ENCODE measurements at places on chromosomes 11 and 22.

DNA sequence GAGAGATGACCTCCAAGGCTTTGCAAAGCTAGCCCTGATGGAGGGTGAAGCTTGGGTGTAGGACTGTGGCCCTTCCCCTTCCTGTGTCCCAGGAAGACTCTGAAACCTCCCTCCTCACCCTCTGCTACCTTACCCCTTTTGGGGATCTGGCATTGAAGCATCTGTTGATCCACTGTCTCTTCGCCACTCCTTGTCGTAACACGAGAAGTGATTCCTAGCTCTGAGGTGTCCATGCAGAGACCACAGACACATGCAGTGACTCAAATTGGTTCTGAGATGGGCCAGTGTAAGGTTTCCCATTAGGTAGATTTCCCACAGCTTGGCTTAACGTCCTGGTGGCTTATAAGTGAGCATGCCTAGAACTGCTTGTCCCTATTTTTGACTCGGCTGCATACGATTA lies 101.4 kb downstream of the ZBTB16 start:
- no peak for DNase-seq

DNA sequence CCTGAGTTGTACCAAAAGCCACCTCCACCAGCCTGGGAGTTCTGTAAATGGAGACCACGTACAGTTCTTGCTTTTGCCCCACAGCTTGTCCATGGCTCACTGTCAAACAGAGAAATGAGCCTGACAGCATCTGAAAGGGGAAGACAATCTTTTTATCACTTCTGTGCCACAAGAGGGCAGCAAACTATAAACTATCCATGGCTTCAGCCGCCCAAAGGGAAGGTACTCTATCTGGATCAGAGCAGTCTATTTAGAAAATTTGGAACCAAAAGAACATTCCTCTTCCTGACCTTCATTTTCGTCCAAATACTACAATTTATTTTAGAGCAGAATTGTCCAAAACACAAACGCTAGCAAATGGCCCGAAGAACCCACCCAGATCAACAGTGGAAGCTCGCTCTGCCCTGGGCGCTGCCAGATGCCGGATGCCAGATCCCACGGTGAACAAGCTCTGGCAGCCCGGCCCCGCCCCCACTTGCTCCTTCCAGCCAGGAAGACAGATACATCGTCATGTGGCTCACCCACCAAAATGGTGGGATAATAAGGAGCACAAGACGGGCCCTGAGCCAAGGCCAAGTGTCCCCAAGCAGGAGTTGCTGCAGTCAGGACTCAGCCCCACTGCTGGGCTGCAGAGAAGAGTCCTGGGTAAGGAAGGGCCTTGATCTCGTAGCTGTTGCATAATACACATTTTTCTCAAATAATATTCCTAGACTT lies 23.9 kb upstream of the SCGB1A1 start:
- DNase-seq: no peak

- no peak for DNase-seq
Observed at GRCh38 chr11:109865548-109866186, 227.5 kb upstream of the ZC3H12C start.

GRCh38 chr22:36368359-36368983 lies 19.3 kb downstream of the MYH9 start:
- DNase-seq: no peak

DNA sequence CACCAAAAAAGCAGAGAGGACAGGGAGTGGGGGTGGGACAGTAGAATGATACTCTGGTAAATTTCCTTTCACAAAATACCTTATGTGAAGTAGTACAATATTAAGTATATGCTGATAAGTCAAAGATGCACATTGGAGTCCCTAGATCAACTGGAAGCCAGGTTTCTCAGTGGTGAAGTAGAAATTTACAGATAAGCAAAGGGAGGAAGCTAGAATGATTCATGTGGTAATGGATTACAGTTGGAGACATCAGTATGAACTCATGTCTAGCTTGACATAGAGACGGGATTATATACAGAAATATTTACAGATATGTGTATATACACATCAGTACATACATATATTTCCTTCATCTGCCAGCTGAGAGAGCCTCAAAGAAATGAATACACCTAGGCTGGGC lies 21.5 kb downstream of the PLEKHB1 start:
- no peak for DNase-seq

DNA sequence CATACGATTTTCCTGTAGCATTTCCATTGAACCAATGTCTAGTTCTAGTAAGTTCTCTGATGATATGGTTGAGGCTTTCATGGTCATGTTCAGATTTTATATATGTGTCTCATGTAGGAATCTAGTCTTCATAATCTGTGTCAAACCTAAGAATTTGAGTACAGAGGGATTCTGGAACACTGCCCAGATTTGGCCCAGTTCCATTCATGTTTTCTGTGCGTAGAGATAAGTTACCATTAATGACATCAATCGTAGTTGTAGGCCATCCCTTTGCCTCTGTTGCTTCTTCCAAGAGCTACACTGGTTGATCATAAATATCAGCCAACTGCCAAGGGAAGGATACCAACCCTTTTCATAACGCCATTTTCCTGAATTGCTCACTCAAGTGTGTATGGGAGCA lies 23.3 kb downstream of the ST3GAL4 start:
- DNase-seq: no peak

DNA sequence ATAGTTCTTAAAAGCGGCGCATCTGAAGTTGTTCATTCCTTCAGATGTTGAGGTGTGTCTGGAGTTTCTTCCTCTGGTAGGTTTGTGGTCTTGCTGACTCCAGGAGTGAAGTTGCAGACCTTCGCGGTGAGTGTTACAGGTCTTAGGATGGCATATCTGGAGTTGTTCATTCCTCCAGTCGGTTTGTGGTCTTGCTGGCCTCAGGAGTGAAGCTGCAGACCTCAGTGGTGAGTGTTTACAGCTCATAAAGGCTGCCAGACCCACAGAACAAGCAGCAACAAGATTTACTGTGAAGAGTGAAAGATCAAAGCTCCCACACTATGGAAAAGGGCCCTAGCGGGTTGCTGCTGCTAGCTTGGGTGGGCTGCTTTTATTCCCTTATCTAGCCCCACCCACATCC lies 201.7 kb upstream of the PDGFD start:
- no peak for DNase-seq

- no peak for DNase-seq
Observed at GRCh38 chr22:19065929-19066328, 56.3 kb downstream of the DGCR2 start.

DNA sequence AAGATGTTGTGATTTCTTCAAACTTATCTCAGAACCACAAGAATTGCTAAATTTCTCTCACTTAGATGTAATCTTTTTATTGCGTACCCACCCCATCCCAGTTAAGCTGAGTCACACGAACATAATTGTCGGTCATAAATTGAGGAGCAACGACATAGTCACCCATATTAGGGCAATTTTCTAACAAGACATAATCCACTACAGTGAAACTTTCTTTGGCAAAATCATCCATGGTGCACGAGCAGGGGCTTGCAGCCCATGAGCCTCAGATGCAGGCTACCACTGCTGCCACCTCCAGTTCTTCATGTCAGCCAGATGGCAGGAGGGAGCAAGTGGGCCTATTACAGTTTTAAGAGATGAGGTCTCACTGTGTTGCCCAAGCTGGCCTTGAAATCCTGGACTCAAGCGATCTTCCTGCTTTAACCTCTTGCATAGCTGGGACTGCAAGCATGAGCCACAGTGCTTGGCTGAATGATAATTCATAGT lies 70.3 kb upstream of the GRK2 start:
- DNase-seq: no peak

GRCh38 chr11:5712507-5712906 lies 22.9 kb downstream of the TRIM22 start:
- no peak for DNase-seq

DNA sequence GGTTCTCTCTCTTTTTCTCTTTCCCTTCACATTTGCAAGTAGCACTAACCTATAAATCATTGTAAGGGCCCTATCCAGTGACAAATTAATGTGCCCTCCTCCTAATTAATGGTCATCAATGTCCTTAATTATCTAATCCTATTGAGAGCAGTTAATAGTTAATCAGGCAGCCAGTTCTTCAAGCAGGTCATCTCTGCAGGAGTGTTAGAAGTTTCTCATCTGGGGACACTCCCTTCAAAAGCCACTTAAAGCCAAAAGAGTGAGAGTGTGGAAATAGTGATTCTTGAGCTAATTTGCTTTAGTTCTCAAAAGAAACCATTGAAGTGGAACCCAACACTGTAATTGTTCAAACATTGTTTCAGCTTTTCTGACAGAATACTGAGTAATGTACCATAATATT lies 141.6 kb downstream of the ELP4 start:
- no peak for DNase-seq

GRCh38 chr22:38733724-38734381 lies 21.9 kb downstream of the SUN2 start:
- no peak for DNase-seq

GRCh38 chr11:61171907-61172306 lies 10.7 kb upstream of the VPS37C start:
- no peak for DNase-seq

DNA sequence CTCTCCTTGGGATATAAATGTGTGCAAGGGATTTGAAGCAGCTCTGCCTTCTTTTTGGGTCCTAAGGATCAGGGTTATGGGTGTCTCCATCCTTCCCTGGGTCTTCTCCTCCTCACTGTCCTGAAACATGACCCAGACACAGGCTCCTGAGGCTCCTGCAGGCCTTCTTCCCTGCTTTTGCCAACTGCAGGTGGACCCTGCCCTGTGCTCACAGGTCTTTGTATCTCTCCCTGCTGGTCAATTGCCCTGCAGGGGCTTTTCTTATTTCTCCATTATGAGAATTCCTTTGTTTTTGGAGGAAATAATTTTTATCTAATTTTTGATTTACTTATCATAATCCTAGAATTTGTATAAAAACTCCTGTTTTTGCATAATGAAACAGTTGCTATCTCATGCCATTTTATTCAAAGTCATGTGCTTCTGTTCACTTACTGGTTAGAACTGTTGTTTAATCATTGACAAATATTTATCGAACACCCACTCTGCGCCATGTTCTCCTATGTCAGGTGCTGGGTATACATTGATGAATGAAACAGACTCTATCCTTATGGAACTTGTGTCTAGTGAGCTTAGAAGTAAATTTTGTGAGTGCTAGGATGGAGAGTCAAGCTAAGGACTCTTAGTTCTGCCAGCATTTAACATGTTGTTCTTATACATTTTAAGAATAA lies 89.7 kb upstream of the TOP3B start:
- DNase-seq: no peak

- DNase-seq: no peak
Observed at GRCh38 chr11:72245263-72245816, 1.4 kb upstream of the PHOX2A start.

DNA sequence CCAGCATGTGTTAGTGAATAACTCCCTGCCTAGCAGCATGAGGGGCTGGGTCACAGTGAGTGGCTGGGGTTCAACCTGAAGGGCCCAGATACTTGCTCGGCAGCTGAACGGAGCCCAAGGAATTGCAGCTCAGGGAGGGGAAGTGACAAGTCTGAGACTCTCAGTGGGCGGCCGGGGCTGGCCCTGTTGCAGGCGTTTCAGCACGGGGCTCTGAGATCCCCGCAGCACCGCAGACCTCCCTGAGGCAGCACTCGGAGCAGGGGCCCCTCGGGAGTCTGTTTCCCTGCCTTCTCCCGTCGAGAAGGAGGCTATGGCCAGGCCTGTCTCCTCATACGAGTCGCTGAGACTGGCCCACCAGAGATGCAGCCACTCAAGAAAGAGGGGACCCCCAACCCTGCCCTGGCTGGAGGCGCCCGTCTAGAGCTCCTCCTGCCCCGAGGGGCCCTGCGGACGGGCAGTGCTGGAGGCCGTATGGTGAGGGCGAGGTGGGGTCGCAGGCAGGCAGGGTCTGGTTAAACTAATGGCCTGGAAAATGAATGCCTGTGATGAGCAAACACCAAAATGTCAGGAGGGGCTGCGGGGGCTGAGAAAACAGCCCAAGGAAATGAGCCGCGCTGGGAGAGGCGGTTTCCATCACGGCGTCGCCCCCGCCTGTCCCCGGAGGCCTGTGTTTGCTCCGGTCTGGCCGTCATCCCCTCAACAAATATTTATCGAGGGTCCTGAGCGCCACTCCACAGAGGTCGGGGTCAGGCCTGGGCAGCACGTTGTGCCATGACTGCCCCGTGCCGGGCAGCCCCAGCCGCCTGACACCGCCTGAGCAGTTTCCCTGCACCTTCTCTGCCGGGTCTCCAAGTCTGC lies 9.3 kb downstream of the TSSC4 start:
- no peak for DNase-seq

- no peak for DNase-seq
Observed at GRCh38 chr11:85407648-85408047, 219.5 kb downstream of the DLG2 start.

GRCh38 chr11:57619331-57619730 lies 21.8 kb downstream of the SERPING1 start:
- no peak for DNase-seq

DNA sequence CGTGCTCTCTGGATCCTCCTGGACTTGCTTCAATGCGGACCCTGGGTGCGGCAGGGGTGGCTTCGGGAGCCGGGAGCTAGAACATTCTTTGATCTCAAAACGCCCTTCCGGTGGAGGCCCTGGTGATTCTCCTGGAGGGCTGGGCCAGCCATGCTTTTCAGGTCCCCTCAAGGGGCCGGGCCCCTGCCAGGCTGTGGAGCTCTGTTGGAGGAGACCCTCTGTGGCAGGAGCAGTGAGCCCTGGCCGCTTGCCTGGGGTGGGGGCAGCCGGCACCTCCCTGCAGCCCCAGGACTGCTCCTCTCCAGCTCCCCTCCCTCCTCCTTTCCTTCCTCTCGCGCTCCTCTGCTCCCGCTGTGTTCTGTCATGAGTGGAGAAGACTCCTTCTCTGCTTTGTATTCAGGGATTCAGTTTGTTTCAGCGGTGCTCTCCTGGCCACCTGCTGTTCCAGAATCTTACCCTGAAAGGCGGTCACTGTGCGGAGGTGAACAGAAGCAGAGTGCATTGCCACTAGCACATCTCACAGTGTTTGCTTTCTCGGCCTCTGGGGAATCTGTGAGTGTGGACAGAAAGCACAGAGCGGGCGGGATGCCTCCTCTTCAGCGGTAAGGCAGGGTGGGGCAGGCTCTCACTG lies 289.1 kb downstream of the TBC1D22A start:
- DNase-seq: no peak

DNA sequence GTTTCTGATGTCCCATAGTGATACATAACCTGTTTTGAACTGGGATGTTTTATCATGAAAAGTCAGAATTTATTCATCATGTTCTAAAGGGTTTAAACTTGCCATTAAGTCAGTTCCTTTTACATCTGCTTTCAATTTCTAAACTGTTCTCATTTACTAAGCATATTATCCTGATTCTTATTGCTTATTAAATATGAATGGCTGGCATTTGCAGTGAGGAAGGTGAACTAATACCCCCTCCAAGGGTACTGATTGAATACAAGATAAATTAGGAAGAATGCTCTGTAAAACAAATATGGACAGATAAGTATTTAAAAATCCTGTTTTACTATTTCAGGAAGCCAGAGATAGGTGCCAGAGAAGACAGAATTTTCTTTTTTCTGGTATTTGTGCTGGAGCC lies 70.8 kb upstream of the HORMAD2 start:
- no peak for DNase-seq
